Left renal cortex interstitium (tissue), 4 donors: ENCODE measurements at places on chromosomes 6 and 20. TPM values are rescaled to one million over a fixed set of nuclear protein-coding genes. Genes with fewer than 3 reads are reported as not detected.

Gene EPHA7
- polyA plus RNA-seq, result 47.2 TPM

Gene RCAN2
- polyA plus RNA-seq, result 20.8 TPM

Gene PNISR
- 405 TPM for polyA plus RNA-seq

Gene GATA5
- polyA plus RNA-seq, result 11.1 TPM

DNA sequence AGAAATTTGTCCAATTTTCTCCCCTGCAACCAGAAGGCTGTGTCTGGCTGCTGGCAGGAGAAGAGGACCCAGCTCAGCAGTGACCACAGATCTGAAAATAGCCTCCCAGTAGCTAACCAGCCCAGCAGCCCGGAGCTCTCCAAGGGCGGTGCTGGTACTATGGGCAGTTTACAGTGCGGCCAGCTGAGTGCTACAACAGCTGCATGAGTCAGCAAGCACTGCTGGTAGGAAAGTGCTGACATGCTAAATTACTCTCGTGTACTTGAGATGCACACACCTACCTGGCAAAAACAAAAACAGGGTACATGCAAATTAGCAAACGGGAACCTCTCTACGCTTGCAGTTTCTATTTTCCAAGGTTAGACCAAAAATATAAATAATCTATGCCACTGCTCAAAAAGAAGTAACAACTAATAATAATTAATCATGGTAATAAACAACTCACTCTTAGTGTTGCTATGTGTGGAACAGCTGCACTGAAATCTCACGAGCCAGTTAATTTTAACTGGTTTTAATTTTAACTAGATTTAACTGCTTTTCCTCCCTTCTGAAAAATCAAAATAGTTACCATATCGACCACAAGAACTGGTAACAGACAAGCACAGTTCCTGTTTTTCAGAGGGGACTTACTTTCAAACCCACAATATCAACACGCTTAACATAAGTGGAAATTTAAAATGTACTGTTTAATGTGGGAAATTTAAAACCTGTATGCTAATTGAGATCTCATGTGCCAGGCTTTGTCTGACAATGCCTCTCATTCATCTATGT, 10.8 kb downstream of the BACH2 start:
- no peak for DNase-seq

- DNase-seq, result peak; percentile 27
Measured at GRCh38 chr20:815914-816606, 17.5 kb upstream of the FAM110A start.

DNA sequence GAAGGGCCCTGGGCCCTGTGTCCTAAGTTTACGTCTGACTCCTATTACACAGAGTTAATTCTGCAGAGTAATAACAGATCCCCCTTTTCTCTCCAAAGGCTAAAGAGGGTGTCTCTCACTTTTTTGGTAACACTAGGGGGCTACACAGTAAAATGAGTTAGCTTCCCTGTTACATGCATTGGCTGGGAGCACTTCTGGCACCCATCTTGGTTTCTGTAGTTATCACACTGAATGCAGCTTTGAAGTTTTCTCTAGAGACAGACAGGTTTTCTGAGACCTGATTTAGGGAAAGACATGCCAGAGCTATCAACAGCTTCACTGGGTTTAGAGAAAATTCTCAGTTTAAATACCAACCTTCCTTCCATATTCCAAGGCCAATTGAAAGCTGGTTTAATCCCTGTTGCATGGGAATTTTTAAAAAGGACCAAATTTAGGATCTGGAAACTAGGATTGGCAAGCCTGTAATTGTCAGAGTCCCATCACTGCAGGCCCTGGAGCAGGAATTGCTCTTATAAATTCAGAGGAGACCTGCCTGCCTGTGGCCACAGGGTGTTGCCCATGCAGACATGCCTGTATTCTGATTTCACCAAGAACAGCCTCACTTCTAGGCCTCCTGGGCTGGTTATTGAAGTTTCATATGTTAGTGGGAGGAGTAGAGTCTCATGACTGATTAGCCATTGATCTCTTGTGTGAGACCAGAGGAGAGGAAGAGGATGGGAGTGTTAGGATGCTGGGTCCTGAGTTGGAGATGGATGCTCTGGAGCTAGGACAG, 29.4 kb downstream of the RNF8 start:
- DNase-seq, result no peak

GRCh38 chr20:15396026-15396425, 1058.6 kb upstream of the FLRT3 start:
- no peak for DNase-seq

DNA sequence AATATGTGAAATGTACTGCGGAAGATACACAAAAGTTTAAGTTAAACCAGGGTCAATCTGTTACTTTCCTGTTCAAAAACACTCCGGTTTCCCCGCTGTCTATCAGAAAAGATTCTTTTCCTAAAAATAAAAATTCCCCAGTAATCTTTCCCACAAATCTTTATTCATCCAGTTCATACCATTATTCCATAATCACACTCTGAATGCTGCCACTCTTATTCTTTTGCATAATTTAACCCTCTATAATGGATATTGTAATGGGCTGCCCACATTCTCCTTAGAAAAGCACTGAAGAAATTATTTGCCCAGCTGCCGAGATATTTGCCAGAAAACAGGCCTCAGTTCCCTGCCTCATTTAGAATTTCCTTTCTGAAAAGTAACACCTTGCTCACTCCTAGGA, 68.6 kb downstream of the EPHA7 start:
- DNase-seq, result no peak
